ENCODE measurements at places on chromosomes 12 and 14.

- no peak for DNase-seq
These were observed 8.9 kb upstream of the IFNG-AS1 start for GRCh38 chr12:67980391-67980790.

DNA sequence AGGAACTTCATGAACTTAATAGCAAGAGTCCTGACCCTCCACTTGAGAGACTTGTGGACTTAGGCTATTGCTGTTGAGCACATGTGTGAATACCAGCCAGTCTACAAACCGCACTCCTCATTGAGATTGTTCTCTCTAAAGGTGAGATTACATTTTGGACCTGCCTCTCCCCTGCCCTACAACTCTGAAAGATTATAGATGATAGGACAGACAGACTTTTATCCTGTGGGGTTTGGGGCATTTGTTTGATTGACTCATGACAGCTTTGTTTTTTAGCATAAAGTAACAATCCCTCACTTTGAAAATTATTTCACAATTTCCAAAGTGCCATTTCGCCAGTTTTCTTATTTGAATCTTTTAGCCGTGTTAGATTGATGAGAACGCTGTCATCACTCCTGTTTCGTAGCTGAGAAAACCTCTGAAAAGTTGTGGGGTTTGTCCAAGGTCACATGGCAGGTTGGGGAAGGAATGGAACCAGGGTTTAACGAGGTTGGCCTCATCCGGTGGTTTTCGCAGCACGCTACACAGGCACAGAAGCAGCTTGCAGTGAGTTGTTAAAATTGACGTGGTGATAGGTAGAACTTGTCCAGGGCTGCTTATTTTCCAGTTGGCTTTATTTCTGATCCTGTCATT lies 836 bp downstream of the EVL start:
- DNase-seq: no peak

DNA sequence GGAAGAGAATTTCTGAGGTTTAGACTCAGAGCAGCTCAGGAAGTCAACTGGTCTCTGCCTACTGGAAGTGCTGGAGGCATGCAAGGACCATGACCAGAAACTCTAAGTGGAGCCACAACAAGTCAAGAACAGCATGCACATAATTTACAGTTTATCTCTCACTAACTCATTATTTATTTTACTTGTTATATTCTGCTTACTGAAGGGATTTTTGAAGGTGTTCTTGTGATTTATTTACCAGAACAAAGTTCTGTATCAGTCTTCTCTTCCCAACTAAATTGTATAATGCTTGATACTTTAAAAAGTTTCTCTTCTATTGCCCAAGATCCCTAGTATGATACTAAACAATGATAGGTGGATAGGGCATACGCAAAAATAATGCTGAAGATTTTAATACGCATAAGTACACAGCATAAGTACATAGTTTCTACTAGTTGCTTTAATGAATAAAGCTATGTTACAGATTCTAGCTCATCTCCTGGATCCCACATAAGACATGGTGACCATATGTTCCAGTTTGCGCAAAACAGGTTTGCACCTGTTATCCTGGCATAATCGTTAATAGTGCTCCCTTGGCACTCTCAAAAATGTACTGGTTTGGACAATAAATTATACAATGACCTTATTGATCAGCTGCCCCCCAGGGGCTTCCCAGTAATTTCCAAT lies 11.6 kb upstream of the SPTB start:
- no peak for DNase-seq

GRCh38 chr14:23056956-23057756 lies at the start of gene CDH24:
TSS of gene CDH24 (minus strand) at chr14:23057520. CDS start at chr14:23055733, 1,787 bp downstream.
- DNase-seq: peak; percentile 49

GRCh38 chr12:1510056-1510812 lies 84.1 kb downstream of the FBXL14 start:
- no peak for DNase-seq

GRCh38 chr12:5432011-5432400 lies at the start of gene NTF3:
TSS of gene NTF3 (plus strand) at chr12:5432108. CDS start at chr12:5432325, 217 bp downstream.
- no peak for DNase-seq

DNA sequence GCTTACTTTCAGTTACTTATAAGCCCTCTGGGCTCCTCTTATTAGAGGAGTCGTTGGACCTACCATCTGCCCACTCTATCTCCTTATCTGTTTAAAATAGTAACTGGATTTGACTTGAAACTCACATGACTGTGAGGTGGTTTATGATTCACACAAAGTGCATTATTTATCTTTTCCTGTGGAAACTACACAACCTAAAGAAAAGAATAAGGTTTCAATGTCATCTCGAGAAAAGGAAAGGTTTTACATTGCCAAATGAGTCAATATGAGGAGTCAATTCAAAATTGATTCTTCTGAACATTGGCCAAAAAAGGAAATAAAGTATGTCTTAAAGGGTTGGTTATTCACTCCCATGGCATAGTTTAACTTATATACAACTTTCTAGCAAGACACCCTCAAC lies 225.0 kb upstream of the G2E3 start:
- no peak for DNase-seq

DNA sequence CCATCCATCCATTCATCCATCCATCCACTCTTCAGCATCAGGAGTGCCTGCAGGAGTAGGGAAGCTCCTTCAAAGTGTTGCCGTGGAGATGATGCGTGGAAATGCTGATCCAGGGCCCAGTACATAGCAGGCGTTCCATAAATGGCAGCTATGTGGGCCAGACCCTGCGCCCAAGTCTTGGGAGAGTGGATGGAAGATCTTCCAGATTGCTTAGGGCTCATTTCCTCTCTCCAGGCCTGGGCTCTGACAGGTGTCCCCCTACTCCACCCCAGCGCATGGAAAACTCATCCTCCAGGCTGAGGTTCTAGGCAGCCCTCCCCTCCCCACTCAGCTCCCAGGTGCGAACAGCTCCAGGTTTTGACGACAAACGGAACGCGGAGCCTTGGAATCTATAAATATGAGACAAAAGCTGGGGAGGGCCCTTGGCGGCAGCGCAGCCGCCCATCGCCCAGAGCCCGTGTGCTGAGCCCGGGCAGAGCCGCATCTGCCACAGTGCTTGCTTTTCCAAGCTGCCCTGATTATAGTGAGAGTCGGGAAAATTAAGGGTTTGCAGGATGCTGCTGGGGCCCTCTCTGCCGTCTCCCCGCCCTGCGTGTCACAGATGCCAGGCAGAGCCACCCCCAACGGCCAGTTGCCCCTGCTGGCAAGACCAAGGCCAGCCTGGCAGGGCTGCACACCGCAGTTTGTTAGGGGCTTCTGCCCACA lies 1.6 kb downstream of the BEGAIN start:
- DNase-seq: no peak

DNA sequence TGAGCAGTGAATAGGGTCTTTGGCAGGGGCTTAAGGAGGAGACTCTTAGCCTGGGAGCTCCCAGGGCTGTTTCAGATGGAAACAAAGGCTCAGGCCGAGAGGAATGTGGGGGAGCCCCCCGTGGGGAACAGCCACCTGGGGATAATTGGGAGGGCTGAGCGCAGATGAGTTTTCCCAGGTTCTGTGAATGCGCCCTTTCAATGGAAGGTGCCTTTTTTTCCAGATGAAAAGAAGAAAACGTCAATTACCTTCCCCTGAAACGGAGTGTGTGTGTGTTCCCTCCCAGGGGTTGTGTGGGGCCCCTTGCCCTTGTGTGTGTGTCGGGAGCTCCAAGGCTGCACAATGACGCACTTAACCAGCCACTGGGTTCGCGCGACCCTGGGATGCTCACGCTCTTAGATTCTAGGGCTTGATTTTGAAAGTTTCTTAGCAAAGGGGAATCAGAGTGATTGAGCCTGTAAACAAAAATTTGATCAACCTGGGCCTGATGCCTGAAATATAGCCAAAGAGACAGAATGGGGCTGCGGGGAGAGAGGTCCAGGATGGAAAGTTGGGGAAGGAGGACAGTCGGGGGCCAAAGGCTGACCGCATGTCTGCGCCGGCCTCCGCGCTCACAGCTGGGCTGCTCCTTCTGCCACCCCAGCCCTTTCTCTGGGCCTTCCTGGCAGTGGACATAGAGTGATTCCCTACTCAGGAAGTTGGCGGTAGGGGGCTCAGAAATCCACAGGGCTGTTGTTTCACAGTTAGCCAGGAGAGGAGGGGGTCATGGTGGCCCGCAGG lies 14.6 kb downstream of the MEG3 start:
- DNase-seq: no peak

- DNase-seq: peak; percentile 78
These were observed 21.0 kb upstream of the PSMC1 start for GRCh38 chr14:90235179-90235976.

DNA sequence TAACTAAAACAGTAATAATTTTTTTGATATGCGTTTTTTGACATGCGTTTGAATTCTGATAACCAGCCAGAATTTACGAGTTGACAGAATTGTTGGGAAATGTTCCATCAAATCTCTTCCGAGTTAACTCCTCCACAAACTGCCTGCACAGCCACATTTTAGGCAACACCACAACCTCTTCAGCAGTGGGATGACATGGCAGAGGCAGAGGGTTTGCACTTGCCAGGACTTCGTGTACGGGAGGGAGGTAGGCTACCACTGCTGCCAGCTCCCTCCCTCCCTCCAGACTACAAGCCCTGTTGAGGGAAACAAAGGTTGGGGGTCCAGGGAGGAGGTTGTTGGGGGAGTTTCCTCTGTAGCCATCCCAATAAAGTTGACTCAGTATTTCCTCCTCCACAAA lies 14.5 kb upstream of the ACTR6 start:
- no peak for DNase-seq

DNA sequence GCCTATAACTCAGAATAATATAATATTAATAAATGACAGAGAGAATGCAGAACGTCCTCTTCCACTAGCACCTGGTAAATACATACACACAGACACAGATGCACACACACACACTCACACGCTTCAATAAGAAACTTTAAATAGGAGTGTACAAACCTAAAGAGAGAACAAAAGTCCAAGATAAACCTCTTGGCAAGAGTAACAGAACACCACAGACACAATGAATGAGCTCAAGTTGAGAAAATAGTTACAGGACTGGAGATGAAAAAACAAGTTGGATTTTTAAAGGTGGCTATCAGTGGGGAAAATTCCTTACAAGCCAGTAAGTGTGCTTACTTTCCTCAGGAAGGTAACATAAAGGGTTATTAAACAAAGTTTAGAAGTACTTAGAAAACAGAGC lies 35.2 kb downstream of the CRY1 start:
- DNase-seq: no peak

GRCh38 chr14:105250986-105251385 lies 2.7 kb downstream of the BTBD6 start:
- DNase-seq: no peak

- no peak for DNase-seq
These were observed 16.0 kb upstream of the PLEKHH1 start for GRCh38 chr14:67517083-67517482.

DNA sequence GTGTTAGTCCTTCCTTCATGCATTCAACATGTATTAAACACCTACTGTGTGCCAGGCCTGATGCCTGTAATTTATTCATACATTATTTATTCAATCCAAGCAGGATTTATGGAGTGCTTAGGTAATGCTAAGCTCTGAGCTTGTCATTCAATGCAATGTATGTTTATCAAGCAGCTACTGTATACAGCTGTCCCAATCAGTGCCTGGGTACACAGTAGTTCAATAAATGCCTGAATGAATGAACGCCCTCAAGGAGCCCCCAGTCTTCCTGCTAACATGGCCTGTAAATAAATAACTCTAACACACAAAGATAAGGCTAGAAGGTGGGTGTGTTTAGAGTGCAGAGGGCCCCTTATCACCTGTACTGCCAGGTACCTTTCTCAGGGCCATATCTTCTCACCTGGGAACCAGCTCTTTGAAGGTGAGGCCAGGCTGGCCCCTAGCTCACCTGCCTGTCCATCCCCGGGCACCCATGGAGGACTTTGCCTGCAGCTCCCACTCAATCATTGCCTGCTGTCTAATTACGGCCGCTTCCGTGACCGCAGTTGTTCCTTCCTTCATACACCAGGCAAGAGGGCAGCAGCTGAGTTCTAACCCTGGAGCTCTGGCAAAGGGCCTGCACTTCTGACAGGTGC lies 20.0 kb upstream of the KDM2B start:
- DNase-seq: no peak

GRCh38 chr14:66804141-66804540 lies 296.2 kb downstream of the GPHN start:
- no peak for DNase-seq

DNA sequence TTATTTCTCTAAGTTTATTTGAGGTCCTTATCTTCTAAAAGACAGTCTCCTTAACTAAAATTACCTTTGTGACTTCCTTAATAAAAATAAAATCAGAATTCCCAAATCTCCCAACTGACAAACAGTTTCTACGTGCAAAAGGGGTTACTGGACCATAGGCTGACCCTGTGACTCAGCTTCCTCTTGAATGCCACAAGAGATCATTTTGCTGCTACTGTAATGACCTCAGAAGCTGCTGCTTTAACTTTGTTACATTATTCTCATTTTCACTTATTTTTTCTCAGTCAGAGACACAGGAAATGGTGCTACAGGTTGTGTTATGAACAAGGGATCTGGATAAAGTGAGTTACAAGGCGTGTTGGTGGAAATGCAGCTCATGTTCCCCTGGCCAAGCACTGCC lies 132.2 kb upstream of the TMTC2 start:
- DNase-seq: no peak

- DNase-seq: no peak
These were observed 14.0 kb downstream of the MANSC1 start for GRCh38 chr12:12336049-12336411.

DNA sequence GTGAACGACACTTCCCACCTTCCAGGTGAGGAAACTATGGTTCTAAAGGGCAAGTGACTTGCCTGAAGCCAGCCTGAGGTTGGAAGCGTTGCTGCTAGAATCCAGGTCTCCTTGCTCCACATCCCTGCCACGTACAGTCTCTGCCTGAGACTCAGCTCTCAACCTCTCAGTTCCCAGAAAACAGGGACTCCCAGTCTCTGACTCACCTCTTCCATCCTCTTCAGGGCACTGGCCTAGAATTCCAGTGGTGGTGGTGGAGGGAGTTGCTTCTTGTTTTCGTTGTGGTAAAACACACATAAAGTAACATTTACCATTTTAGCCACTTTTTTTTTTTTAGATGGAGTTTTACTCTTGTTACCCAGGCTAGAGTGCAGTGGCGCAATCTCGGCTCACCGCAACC lies 7.3 kb downstream of the GPR68 start:
- peak; percentile 47 for DNase-seq

DNA sequence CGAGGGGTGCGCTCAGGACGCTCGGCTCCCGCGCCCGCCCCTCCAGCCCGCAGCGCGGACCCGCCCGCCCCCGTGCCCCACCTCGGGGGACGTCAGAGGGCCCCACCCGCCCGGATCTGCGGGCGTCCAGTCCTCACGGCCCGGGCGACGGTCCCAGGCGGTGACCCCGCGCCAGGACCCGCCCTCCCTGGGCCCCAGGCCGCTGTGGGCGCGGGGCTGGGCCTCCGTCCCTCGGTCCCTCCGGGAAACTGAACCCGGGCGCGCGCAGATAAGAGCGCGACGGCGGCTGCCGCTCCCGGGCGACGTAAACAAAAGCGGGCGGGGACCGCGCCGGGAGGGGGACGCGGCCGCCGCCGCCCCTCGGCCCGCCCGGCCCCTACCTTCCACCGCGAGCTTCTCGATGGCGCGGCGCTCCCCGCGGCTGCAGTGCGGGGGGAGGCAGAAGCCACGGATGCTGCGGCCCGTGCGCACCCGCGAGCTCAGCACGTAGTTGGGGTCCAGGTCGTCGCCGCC lies 1.1 kb downstream of the CKB start:
- DNase-seq: no peak

Measured in HTR-8/SVneo (cell line).